ENCODE measurements at places on chromosomes 13 and 19.

DNA sequence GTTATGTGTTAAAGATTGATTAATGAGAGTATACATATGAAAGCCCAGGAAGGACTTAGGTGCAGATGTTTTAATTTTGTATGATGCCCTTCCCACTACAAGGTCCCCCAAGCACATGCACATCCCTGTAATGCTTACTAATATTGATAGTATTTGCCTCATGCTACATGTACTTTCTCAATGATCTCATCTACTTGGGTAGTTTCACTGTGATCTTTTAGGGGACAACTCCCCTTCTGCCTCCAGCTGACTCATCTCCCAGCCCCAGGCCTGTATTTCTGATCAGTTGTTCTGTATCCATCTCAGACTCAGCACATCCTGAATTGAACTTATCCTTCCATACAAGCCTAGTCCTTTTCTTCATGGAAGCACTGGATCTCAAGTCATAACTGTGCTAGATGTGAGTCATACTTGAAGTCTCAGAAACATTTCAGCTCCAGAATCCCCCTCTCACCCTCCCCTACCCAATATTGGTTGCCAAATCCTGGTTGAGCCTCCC is 49.4 kb upstream of the INTS6 start:
- DNase-seq, result no peak

DNA sequence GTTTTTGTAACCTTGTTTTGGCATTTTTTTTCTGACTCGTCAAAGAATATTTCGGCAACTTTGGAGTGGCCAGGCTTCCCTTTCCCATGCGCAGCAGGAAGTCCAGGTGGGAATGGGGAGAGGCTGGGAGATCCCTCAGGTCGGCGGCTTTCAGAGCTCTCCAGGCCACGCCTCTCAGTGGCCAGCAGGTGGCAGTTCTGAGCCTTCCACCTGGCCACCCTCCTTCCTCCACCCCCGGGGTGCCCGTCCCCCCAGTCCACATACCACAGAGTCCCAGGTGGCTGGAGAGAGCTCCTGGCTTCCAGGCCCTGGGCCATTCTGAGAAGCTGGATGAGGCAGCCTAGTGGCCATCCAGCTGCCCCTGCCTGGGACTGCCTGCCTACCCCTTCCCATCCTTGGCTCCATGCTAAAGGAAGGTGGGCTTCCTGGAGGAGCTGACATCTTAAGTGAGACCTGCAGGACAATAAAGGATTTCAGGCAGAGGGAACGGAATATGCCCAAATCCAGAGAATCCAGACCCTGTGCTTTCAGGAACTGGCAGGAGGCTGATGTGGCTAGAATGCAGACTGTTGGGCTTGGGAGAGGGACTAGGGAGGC is 46.3 kb downstream of the CCNE1 start:
- no peak for DNase-seq

- DNase-seq, result no peak
Observed at GRCh38 chr19:55695511-55696290, 20.7 kb downstream of the EPN1 start.

DNA sequence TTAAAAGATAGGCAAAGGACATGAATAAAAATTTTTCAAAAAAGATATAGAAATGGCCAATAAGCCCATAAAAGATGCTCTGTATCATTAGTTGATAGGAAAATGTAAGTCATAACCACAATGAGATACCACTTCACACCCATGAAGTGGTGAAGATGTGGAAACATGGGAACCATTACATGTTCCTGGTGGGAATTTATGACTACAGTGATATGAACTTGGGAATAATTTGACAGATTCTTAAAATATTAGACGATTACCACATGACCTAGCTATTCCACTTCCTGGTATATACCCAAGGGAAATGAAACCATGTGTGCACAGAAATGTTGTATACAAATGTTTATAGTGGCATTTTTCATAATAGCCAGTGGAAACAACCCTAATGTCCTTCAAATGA is 232.2 kb downstream of the GGACT start:
- DNase-seq, result no peak

- no peak for DNase-seq
Observed at GRCh38 chr19:7428651-7429113, 60.2 kb downstream of the PEX11G start.

GRCh38 chr19:12751635-12752034 is at the start of gene BEST2:
Gene BEST2, plus strand, starts transcription at chr19:12751791. Its CDS starts 802 bp downstream, at chr19:12752593.
- no peak for DNase-seq

- DNase-seq, result no peak
Observed at GRCh38 chr13:76383676-76384461, 502.3 kb downstream of the KCTD12 start.

DNA sequence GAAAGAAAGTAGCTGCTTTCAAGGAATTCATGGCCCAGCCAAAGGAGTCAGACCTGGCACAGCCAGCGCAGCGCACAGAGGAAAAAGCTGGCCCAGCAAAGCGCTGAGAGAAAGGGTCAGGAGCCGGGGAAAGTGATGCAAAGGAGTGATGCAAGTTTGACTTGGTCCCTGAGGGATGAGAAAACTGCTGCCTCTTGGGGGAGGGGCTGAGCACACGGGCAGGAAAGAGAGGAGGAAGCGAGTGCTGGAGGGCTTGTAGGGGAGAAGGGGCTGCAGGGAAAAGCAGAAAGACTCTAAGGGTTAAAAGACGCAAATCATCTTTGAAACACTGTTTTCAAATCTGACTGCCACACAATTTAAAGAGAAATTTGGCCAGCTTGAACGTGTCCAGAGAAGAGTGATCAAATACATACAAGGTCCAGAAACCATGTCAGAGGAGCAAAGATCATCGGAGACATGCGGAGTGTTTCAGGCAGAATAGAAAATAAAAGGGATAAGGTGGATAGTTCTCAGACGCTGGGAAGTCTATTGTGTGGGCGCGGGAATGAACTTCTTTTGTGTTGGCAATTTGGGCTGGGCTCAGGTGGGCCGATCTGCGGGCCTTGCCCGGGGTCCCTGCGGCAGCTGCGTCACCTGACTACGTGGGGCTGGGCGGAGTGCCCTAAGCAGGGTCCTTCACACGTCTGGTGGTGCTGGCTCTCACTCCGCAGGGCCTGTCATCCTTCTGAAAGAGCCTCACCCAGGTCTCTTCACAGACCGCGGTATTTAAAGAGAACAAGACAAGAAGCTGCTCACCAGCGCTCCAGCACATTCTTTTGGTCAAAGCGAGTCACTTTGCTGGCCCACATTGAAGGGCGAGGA is 18.1 kb downstream of the N4BP2L1 start:
- DNase-seq, result no peak

DNA sequence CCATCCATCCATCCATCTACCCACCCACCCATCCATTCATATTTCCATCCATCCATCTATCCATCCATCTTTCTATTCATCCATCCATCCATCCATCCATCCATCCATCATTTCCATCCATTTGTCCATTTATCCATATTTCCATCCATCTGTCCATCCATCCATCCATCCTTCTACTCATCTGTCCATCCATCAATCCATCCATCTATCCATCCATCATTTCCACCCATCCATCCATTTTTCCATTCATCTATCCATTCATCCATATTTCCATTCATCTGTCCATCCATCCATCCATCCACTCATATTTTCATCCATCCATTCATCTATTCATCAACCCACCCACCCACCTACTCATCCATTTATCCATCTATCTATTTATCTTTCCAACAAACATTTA is 229.6 kb downstream of the TEX29 start:
- DNase-seq, result no peak

- DNase-seq, result peak; percentile 22
Observed at GRCh38 chr13:26184791-26185250, 37.3 kb downstream of the RNF6 start.

DNA sequence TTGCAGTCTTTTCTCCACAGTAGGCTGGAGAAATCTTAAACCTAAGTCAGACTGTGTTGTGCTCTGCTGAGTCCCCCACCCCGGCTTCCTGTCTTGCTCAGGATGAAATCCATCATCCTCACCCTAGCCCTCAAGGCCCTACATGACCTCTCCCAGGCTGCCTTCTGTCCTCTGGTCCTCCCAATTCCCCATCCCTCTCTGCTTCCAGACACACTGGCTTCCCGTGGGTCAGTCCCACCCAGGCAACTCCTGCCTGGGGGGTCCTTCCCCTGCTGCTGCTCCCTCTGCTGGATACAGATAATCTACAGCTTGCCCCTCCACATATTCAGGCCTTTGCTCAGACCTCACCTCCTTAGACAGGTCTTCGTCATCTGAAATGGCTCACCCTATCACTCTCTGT is 18.4 kb upstream of the CBY2 start:
- no peak for DNase-seq

DNA sequence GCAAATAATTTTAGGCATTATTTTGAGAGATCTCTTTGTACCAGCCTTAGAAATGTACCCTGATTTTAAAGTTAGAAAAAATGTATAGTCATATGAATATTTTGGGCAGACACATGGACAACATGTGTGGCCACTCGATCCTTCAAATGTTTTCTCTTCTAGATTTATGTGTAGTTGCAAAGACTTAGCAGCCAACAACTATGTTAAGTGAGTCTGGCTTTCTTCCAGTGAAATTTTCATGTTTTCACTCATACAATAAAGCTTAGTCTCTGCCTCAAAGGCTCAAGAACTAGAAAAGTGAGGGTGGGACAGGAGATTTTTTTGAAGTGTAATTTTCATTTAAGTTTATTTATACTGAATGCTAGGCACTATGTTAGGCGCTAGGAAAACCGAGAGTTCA is 207.7 kb upstream of the DACH1 start:
- DNase-seq, result no peak

DNA sequence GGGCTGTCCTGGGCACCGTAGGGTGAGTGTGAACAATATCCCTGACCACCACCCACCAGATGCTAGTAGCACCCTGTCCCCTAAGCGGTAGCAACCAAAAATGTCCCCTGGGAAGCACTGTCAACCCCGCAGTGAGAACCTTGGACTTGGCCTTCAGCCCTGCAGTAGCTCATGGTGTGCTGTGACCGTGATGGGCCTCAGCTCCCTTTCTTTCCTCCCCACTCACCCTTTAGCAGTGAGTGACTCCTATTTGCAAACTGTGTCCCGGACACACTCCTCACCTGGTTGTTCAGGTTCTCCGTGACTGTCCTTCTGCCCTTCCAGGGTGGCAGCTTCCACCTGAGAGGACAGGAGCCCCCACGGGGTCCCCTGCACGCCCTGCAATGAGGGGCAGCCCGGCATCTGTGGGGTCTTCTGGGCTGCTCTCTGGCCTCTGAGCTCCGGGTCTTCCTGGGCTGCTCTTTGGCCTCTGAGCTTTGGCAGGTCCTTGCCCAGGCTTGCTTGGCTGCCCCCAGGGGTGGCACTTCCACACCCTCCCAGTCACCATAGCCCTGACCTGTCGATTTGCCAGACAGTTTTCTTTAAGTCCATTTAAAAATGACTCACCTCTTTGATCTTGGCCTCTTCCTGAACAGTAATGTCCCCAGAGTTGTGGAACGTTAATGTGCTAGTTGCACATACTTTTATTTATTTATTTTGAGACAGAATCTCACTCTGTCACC is 3.8 kb downstream of the KDM4B start:
- no peak for DNase-seq

DNA sequence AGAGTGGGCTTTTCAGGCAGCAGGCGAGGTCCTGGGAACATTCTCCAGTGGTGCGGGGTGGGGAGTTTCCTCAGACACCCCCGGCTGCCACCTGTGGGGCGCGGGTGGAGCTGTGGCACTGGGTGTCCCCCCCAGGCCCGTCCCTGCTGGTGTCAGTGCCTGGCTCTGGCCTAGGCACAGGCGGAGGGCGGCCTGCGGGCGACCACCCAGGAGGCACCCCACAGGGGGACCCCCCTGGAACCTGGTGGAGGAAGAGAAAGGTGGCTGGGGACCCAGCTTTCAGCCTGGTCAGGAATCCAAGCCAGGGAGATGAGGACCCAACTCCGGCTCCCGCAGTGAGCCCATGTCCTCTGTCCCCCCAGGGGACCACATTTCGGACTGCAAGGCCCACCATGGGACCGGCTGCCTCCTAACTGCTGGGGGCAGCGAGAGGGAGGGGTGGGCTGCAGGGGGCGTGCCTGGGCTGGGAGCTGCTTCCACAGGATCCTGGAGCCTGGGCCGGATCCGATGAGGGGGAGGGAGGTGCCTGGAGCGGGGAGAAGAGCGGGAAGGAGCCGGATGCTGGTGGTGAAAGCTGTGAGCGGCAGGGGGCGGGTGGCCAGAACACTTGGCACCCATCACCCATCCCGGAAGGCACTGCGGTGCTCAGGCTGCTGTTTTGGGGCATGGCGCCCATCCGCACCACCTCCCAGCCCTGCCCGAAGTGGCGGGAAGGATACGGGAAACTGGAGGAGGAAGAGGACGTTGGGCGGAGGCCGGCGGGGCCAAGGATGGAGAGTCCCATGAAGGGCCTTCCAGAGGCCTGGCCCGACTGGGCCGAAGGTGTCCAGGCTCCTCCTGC is 5.5 kb upstream of the CTXN1 start:
- no peak for DNase-seq

DNA sequence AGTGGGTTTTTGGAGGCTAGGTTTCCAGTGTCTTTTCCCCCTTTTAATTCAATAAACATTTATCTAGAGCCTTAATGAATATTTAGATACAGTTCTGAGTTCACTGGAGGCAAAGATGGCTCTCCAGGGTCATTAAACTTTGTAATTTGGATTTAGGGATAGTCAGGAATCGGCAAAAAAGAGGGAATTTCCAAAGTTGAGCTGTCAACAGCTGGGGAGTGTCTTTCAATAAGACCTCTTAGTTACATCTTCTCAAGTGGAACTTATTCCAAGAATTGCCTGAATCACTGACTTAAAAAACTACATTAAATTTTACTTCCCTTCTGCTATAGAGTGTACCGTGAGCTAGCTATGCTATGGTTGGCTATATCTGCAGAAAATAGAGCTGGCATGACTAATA is 2.0 kb downstream of the LRCH1 start:
- DNase-seq, result no peak

- no peak for DNase-seq
Observed at GRCh38 chr13:112066624-112067004, 335 bp upstream of the SOX1 start.

- DNase-seq, result no peak
Observed at GRCh38 chr13:113802090-113802531, 43.1 kb downstream of the TMEM255B start.

GRCh38 chr13:112256716-112257494 is 119.2 kb upstream of the SPACA7 start:
- no peak for DNase-seq

DNA sequence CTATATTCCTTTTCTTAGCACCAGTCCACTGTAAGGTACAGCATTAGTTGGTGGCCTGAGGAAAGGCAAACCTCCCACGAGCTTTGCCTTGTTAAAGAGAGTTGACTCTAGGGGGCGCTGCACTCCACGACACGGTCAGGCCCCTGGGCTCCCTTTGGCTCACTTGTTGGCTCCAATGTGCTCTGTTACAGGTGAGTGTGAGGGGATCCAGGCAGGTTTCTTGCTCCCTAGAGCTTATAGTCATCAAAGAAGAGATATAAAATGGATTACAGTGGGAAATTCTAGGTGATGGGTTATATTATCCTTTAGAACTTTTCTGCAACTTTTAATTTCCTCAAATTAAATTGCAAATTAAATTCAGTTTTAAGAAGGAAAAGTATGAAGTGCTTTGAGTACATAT is 3.7 kb downstream of the WDR87 start:
- DNase-seq, result peak; percentile 57
